ENCODE measurements at places on chromosomes 5 and 9. TPM values are rescaled to one million over a fixed set of nuclear protein-coding genes. Genes with fewer than 3 reads are reported as not detected.

Gene CLIC3
- total RNA-seq, result 0.64 TPM

Gene SLC6A3
- not detected for total RNA-seq

Gene DNAI1
- total RNA-seq, result 0.27 TPM

Gene LRRC19
- not detected for total RNA-seq

Gene RNF208
- total RNA-seq, result 0.31 TPM

Gene LCN15
- not detected for total RNA-seq

Gene NIPAL4
- total RNA-seq, result not detected

Gene SPINK6
- not detected for total RNA-seq

Gene TMC1
- not detected for total RNA-seq

Gene GPRIN1
- 14.0 TPM for total RNA-seq

Gene SVEP1
- total RNA-seq, result 0.41 TPM

Gene C5orf52
- not detected for total RNA-seq

Gene AFAP1L1
- total RNA-seq, result 2.0 TPM

Gene PHF24
- total RNA-seq, result not detected

Gene C9orf50
- total RNA-seq, result not detected

Gene LCN12
- not detected for total RNA-seq

Gene CSF2
- total RNA-seq, result 0.37 TPM

Gene ANKRD18A
- total RNA-seq, result 0.62 TPM

Gene ORM2
- 0.19 TPM for total RNA-seq

Gene PURA
- 5.6 TPM for total RNA-seq

Gene TDRD7
- 15.8 TPM for total RNA-seq

Gene CDC20B
- not detected for total RNA-seq

Gene CAMK4
- 22.5 TPM for total RNA-seq

Gene BTNL3
- total RNA-seq, result not detected

Gene B4GALT7
- 35.6 TPM for total RNA-seq

Gene DRD1
- 0.25 TPM for total RNA-seq

Gene CTXN3
- total RNA-seq, result not detected

Gene GPR150
- not detected for total RNA-seq

Gene CNTNAP3
- 12.8 TPM for total RNA-seq
